ELF-1 (cell line): ENCODE measurements at places on chromosomes 1 and 21.

DNA sequence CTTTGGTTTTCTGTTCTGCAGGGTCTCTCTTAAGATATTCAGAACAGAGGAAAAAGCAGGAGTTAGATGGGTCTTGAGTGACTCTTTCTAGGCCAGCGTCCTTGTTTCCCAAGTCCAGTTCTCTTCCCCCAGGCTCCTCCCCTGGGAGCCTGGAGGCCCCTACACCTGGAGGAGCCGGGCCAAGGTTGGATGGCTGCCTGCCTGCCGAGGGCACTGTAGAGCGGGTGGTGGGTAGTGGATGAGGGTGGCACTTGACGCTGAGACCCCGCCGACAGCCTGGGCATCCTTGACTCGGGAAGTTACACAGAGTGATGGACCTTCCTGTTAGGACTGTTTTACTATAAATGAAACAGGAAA is 17.4 kb upstream of the KANK4 start:
- DNase-seq: no peak

- no peak for DNase-seq
These were observed 252.3 kb downstream of the BRINP2 start for GRCh38 chr1:177423090-177423489.

GRCh38 chr21:37392441-37392840 is 25.9 kb downstream of the DYRK1A start:
- DNase-seq: no peak

DNA sequence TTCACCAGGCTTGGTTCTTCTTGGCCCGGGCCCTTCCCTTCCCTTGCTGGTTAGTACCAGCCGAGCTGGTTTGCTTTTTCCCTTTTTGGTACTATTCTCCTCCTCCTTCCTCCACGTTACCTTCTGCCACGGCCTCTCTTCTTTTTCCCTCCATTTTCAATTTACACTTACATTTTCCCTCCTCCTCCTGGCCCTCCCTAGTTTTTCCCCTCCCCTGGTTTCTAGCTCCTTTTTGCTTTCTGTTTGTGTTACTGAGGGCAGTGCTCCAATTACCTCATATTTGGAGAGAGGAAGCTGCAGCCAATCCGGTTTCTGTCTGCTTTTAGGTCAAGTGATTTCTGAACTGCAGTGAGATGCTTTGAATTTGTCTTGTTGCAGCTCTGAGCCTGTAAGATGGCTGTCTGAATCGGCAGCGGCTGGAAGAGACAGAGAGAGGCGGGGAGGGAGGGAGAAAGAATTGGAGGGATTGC is 63.7 kb downstream of the MACF1 start:
- peak; percentile 54 for DNase-seq

DNA sequence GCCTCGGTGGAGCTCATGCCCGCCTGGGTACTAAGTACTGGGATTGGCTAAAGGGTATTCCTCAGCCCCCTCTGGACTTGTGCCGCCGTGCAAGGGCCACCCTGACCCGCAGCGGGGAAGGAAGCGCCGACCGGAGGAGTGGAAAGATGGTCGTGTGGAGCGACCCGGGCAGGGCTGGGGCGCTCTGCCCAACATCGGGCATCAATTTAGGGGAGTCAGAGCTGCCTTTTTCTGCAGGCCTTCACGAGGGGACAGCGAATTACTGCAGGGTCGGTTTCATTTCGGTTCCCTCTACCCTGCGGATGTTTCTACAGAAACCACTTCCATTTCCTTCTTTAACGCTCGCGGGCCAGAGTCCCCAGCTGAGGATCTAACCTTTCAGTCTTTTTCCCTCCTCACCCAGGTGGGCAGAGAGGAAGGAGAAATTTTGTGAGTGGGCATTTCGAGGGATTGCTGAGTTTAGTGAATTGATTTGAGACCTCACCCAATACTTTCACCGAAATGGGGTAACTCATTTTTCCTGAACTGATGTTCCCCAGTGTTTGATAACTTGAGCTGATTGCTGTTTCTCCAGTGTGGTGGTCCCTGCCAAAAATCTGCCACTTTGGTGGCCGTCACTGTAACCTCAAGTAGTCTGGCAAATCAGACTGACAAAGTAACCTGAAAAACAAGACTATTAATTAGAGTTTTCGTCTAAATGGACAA is 1.1 kb downstream of the TOR1AIP1 start:
- DNase-seq: peak; percentile 3

DNA sequence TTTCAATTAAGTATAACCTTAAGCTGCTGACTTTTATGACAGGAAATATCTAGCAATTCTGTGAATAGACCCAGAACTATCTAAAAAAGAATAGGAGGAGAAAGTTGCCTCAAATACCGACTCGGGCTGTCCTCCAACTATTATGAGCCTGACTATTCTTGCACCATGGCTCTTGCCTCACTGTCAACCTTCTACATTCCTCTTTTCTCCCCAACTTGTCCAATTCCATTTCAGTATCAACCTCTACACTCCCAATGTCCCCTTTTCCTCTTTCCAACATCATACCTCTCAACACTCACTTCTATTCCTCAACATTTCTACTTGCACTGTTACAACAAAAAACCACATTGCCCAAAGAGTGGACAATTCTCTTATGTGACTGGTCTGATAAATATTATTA is 2.3 kb downstream of the ZZZ3 start:
- DNase-seq: no peak

DNA sequence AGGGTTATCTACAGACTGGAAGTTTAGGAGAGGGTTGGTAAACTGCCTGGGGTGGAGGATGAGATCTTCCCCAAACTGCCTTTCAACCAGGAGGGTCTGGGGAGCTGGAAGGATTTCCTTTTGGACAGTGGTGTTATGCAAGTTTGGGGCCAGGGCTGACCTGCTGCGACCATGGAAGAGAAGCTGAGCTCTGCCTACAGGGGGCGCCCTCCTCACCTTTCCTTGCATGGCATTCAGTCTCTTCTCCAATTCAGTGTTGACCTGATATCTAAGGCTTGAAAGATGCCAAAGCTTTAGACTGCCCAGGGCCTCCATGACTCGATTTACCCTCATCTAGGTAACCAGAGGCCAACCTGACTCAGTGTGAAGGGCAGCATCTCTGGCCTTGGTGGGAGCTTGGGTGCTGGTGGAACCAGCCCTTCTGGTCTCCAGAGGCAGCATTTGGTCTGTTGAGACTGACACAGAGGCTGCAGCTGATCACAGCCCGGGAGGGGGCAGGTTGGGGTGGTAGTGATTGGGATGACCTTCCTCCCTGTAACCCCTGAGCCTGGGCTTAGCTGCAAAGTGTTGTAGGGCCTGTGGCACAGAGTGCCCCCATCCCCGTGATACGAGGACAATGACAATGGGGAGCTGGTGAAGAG is 170.0 kb downstream of the GRIK3 start:
- DNase-seq: peak; percentile 55

DNA sequence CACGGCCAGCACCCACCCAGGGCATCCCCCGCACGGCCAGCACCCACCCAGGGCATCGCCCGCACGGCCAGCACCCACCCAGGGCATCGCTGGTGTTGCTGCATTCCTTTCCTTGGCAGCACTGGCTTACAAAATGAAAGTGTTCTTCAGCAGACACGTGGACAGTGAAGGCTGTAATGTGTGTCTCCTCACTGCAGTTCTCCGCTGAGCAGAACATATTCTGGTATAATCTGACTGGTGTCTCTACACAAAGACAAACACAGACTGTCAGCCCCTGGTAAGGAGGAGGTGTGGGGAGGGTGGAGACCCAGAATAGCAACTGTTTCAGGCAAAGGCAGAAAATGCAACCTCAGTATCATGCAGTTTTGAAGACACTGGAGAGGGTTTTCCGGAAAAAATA is 7.3 kb downstream of the LYPD8 start:
- DNase-seq: no peak

- no peak for DNase-seq
These were observed 103.1 kb downstream of the GALNT2 start for GRCh38 chr1:230170153-230170547.

GRCh38 chr1:28796352-28797211 is 15.4 kb upstream of the OPRD1 start:
- DNase-seq: no peak

- no peak for DNase-seq
These were observed 62.0 kb upstream of the GALNT2 start for GRCh38 chr1:230005040-230005439.

DNA sequence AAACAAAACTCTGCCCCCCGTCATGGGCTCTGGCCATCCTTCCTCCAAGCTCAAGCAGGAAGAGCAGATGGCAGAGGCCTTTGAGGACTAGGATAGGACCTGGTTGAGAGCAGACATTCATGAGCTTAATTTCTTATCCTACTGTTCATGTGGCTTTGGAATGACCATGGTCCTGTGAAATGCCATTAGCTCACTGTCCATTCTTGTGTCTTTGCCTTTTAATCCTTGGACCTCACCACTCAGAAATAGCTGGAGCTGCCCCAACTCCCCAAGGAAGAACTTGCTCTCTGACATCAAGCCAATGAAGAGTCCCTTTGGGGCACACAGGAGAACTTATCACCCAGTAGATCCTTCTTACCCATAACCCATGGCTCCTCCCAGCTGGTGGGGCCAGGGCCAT is 11.6 kb upstream of the FAM20B start:
- no peak for DNase-seq

DNA sequence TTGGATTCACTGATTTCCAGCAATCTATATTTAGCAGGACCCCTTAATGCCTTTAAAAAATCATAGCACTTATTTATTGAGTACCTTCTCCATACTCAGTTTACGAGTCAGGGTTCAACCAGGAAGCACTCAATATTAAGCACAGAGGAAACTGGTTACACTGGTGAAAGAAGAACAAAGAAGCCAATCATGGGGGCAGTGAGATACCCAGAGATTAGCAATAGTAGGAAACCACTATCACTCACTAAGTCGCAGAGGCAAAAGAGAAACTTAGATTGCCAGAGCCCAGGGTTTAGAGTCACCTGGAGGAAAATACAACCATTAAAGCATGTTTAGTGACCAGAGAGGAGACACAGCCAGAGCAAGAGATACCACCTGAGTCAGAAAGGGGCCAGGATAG is 670.5 kb upstream of the USP24 start:
- DNase-seq: no peak
